ENCODE measurements at places on chromosomes 12 and 14.

GRCh38 chr14:24508155-24508840 lies at the start of gene CMA1:
Gene CMA1, minus strand, starts transcription at chr14:24508265. Its CDS starts 30 bp downstream, at chr14:24508235.
- DNase-seq = no peak

DNA sequence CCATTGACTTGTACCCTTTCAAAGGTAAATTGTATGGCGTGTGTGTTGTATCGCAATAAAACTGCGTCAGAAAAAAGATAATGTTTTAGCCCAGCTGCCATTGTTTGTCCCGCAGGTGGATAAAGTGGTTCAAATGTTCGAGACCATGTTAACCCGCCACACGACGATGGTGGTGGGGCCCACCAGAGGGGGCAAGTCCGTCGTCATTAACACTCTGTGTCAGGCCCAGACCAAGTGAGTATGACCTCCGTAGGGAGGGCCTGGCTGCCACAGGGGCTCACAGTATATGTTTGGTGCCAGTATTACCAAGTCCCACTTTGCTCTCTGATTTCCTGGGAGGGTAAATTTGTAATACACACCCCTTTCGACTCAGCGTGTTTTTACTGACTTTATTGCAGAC lies 96.9 kb downstream of the DNAH10 start:
- no peak for DNase-seq

DNA sequence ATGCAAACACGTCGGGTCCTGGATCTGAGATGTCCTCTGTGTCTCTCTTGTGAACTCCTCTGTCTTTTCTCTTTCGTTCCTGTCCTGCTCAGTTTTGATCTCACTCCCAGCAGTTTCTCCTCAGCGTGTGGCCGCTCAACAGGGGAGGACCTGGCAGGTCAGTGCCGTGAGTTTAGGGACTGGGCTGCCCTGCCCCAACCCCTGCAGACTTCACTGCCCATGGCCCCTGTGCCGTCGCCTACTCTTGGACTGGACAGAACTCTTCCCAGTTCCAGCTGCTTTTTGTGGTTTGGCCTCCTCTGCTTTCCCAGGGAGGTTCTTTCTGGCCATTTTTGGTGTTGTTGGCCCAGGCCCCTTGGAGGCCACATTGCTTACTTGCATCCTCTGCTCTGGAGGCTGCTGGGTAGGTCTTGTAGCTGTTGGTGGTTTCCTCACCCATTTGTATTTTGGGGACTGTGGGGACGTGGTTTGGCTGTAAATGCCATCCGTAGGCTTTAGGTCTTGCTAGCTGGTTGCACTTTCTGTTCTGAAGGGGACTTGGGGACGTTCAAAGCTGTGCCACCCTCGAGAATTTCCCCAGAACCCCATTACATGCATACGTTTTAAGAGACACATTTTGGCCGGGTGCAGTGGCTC lies 20.0 kb upstream of the DNAH10 start:
- DNase-seq = no peak

DNA sequence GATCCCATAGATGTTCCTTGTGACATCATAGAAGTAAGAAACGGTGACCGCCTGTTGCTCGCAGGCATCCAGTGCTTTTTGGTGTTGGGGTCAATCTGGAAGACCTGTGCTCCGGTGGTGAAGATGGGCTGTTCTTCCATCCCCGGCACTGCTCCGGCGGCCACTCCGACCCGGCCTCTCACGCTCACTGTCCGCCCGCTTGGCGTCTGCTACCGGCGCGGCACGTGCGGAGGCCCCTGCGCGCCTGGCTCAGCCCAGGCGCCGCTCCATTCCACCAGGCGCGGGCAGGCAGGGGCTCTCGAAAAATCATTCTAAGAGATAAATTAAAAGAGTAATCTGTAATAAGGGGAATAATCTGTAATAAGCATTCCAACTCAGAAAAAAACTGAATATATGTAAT lies 934.5 kb downstream of the TMEM121 start:
- DNase-seq = no peak

GRCh38 chr12:46227616-46228015 lies 41.2 kb downstream of the SLC38A1 start:
- no peak for DNase-seq

GRCh38 chr12:69888901-69889300 lies 63.9 kb downstream of the MYRFL start:
- DNase-seq = no peak

- DNase-seq = no peak
Observed at GRCh38 chr12:97968641-97969197, 506.1 kb downstream of the RMST start.

- no peak for DNase-seq
Observed at GRCh38 chr12:108861878-108862587, 4.7 kb upstream of the SSH1 start.
